ENCODE measurements at places on chromosomes 7 and 10.
A peak's percentile ranks its signal among the peaks of the same experiment; 100 is the strongest.

DNA sequence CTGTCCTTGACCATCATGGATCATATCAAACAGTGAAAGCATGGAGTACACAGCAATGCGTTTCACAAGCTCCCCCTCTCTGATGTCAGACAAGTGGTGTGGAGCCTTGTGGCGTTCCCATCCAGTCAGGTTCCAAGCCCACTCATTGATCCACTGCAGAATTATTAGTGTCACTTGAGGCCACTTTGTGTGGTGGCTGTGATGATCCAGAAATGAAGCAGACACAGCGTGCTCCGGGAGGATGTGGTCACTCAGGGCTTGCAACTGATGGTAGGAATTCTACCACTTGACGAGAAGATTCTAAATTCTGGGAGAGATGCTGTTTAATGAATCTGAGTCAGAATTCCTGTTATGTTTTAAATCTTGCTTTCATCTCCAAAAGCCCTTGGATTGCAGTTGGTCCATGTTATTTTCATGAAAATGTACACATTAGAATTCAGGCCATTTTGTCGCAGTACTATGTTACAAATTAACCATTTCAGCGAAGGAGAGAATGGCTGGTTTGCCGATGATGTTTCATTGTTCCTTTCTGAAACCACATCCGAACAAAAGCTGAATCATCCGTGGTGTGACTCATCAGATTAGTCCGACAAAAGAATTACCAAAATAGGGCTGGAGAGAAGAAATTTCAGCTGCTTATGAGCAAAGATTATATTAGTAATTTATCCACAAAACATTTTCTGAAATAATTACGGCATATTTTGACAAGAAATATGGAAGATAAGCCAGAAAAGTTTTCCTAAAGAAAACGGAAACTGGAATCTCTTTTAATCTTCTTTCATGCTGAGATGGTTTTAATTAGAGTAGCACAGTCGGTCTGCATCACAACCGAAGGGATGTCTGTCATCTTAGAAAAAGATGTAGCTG is 48.1 kb downstream of the INSYN2A start:
- DNase-seq: no peak

- DNase-seq: no peak
Observed at GRCh38 chr10:103820101-103821062, 35.0 kb downstream of the SH3PXD2A start.

DNA sequence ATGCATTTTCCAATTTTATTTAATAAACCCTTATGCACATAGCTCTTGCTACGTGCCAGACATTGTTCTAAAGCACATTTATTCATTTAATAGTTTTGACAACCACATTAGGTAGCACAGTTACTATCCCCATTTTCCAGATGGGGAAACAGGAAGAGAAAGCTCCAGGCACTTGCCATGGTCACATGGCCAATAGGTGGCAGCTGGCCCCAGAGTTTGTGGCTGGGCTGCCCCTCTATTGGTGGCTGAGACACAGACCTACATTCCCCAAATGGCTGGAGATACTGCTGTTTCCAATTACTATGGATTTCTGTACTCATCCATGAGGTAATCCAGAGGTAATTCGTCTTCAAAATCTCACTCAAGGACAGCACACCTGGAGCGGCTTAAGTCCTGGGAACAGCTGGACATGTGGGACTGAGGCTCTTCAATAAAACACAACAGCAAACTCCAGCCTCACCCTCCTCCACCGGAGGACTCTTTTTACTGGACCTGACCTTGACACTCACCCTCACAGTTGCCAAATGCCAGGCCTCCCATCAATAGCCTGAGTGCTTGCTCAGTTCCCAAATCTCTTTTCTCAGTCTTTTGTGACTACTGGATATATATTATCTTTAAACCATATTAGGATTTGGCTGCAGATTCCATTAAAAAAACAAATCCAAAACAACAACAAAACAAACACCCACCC is 106.1 kb downstream of the CLEC2L start:
- DNase-seq: no peak

- peak; percentile 60 for DNase-seq
Observed at GRCh38 chr7:17234030-17234397, 64.4 kb upstream of the AHR start.

DNA sequence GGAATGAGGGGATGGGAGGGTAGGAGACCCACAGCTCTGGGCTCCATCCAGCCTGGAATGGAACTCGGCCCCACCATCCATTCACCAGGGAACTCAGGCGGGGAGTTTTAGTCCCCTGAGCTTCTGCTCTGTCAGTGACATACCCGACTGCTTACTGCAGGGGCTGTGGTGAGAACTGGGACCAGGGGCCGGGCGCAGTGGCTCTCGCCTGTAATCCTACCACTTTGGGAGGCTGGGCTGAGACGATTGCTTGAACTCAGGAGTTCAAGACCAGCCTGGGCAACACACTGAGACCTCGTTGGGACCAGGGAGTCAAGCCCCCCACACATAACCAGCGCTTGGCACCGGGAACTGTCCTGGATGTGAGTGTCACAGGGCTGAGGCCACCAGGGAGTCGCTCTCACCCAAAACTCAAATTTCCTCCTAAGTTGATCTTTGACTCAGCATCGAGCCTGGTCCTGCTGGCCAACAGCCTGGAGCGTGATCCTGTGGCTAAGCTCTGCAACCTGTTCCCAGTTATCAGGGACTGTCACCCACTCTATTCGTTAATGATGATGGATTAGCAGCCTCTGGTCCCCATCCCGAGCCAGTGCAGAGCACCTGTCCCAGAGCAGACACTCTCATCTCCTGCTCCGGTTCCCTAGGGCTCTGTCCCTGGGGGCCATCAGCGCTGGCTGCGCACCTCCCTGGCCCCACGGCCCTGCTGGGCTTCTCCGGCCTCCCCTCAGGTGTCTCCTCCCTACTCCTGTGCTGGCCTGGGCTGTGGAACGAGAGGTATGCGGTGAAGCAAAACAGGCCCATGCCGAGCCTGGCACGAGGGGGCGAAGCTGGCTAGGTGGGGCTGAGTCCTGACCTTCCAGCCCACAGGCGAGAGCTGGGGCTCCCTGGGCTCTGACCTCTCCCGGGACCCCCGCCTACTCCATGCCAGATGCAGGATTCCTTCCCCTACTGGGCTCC is 902 bp upstream of the CLDN15 start:
- DNase-seq: no peak

- no peak for DNase-seq
Observed at GRCh38 chr10:68074031-68074774, 880 bp downstream of the HERC4 start.

- DNase-seq: no peak
Observed at GRCh38 chr10:70785190-70785589, at the start of gene TBATA. Gene TBATA, minus strand, starts transcription at chr10:70785377. Its CDS starts 1,998 bp downstream, at chr10:70783379.

DNA sequence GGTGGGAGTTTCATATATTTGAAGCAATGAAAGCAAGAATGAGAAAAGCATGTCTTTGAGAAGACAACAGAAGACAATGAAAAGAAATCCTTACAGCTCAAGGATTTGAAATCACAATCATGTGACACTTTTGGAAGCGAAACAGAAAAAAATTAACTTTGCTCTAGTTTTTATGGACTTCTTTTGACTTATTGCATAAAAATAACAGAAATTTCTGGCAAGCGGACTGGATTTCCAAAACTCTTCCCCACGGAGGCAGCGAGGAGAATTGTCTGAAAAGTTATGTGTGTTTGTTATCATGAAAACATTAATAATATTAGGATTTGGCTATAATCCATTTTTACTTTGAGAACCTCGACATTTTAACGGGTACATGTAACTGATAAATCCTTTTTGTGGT is 223.3 kb downstream of the LRMDA start:
- no peak for DNase-seq

DNA sequence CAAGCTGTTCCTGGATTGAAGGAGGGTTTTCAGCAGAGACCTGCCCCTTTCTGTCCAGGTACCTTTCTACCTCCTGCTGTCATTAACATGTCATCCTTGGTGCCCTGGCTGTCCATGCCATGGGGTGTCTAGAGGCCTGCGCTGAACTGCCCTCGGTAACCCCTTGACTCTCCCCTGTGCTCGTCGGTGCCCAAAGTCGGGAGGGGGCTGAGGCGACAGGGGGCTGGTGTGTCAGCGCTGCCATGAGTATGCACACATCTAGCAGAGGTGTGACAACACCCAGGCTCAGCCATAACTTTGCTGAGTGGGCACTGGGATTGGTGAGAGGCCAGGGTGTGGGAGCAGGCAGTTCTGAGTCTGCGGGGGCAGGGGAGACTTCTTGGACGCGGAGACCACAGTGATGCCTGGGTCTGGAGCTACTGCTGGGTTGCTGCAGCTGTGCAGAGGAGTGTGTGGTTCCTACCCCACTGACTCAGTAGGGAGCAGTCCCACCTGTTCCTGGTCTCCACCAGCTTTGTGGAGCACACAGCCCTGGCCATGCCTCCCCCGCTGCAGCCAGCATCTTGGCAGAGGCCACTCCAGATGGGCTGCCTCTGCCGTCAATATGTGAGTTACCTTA is 376.2 kb upstream of the SEMA3C start:
- no peak for DNase-seq

- DNase-seq: no peak
Observed at GRCh38 chr10:82266438-82266837, 391.4 kb downstream of the NRG3 start.

- DNase-seq: no peak
Observed at GRCh38 chr10:60828489-60828852, 50.2 kb downstream of the CDK1 start.

DNA sequence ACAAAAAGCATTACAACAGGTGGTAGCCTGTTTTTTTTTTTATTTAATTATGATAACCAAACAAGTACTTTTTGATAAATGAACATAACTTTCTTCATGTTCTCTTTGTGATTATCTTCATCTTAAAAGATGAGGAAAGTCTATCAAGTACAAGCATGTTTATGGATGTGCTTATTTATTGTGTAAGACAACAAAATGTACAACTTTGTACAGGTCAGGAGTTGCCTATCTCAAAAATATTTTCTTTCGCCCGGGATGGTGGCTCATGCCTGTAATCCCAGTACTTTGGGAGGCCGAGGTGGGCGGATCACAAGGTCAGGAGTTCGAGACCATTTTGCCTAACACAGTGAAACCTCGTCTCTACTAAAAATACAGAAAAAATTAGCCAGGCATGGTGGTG is 17.0 kb downstream of the MPP7 start:
- DNase-seq: no peak

Measured in CD4-positive, alpha-beta T cell treated with Interferon gamma for 1 hour (primary cell).